GM23248 (cell line): ENCODE measurements at places on chromosomes 4 and X. TPM values are rescaled to one million over a fixed set of nuclear protein-coding genes. Genes with fewer than 3 reads are reported as not detected.

TREX2 gene
- polyA plus RNA-seq = 0.24 and 0.25 TPM in 2 replicates

PDLIM3 gene
- 0.51 and 0.69 TPM in 2 replicates for polyA plus RNA-seq

GRCh38 chr4:38846015-38846414 lies 10.6 kb downstream of the TLR6 start:
- no peak for DNase-seq

DNA sequence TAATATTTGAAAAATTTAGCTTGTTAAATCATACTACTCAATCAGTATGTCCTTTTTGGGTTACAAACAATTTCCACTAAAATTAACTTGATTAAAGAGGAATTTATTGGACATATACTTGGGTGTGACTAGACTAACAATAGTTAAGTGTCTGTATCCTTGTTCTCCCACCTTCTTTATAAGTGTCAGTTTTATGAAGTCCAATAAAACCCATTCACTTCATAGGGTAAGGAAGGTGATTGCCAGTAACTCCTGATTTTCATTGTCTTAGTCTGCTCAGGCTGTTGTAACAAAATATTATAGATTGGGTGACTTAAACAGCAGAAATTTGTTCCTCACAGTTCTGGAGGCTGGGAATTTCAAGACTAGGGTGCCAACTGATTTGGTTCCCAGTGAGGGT lies 800.0 kb downstream of the PDHA2 start:
- DNase-seq = no peak

DNA sequence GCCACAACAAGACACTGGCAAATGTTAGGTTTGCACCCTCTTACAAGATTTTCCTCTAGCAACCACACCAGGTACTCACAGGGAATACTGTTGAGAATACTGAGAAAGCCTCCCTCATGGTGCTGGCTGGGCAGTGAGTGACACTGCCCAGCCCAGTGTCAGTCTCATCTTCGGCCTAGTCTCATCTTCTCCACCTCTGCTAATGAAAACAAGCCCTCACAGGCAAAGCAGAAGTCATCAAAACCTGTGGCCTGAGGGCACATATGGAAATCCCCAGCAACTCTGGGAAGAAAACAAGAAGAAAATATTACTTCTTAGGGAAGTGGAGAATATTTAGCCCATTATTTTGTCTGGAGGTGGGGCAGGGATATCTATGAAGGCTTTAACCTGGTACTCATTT lies 7.9 kb upstream of the ADAM29 start:
- no peak for DNase-seq
